PC-9 (cell line): ENCODE measurements at places on chromosomes 5 and 9.
A peak's percentile ranks its signal among the peaks of the same experiment; 100 is the strongest.

- no peak for DNase-seq
Measured at GRCh38 chr9:122095010-122095767, 2.1 kb upstream of the TTLL11 start.

- no peak for DNase-seq
Measured at GRCh38 chr5:11046160-11046559, 285.1 kb upstream of the DAP start.

- no peak for DNase-seq
Measured at GRCh38 chr9:36590231-36590630, 17.5 kb downstream of the MELK start.

GRCh38 chr9:120916588-120916987 lies 10.0 kb downstream of the TRAF1 start:
- no peak for DNase-seq

DNA sequence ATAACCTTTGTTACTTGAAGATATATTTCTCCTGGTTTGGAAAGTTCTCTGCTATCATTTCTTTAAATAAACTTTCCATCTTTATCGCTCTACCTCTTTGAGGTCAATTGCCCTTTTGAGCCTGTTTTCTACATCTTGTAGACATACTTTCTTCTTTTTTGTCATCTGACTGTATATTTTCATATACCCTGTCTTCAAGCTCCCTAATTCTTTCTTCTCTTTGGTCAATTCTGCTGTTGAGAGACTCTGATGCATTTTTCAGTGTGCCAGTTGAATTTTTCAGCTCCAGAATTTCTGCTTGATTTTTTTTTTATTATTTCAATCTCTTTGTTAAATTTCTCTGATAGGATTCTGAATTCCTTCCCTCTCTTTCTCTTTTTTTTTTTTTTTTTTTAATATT lies 511.2 kb upstream of the GRAMD2B start:
- DNase-seq, result no peak

DNA sequence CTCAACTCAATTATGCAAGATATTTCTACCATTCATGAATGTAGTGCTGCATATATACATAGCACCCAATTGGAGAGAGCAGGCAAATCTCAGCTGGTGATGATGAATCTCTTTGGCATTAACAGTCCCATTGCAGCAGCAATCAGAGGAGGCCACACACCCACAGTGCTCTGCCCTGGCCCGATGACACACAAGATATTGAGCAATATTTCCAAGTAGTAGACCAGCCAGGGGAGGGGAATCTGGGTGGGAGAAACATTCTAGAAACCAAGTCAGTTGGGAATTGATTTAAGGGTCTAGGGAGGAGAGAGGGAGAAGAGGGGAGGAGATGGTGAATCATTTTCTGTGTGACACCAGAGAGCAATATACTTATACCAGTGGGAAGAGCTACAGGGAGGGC lies 14.9 kb upstream of the C5orf63 start:
- peak; percentile 17 for DNase-seq

DNA sequence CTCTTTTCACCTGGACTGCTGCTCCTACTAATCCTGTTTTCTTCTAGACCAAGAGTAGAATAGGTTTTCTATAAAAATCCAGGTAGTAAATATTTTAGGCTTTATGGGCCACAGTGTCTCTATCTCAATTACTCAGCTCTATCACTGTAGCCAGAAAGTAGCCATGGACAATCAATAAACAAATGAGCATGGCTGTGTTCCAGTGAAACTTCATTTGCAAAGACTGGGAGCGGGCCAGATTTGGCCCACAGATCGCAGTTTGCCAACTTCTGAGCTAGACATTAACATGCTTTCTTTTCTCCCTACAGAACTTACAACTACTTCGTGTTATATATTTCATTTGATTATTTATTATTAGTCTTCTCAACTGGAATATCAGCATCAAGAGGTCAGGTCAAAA lies 30.2 kb downstream of the BRINP1 start:
- DNase-seq, result no peak

DNA sequence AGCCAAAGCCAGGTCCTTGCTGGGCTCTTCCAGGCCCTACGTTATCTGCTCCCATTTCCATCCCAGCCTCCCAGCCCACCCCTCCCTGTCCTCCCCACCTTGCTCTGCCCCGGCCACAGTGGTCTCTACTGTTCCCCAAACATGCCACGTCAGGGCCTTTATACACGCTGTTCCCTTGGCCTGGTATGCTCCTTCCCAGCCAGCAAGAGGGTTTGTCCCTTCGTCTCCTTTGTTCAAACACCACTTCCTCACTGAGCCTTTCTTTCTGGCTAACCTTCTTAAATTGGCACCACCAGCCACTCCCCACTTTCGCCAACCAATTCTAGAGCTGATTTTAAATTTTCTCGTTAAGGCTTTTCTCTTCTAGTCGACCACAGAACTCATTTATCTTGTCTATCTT lies 9.8 kb downstream of the SH2D3C start:
- no peak for DNase-seq

GRCh38 chr5:97119007-97119390 lies 23.4 kb downstream of the LIX1 start:
- DNase-seq, result no peak

DNA sequence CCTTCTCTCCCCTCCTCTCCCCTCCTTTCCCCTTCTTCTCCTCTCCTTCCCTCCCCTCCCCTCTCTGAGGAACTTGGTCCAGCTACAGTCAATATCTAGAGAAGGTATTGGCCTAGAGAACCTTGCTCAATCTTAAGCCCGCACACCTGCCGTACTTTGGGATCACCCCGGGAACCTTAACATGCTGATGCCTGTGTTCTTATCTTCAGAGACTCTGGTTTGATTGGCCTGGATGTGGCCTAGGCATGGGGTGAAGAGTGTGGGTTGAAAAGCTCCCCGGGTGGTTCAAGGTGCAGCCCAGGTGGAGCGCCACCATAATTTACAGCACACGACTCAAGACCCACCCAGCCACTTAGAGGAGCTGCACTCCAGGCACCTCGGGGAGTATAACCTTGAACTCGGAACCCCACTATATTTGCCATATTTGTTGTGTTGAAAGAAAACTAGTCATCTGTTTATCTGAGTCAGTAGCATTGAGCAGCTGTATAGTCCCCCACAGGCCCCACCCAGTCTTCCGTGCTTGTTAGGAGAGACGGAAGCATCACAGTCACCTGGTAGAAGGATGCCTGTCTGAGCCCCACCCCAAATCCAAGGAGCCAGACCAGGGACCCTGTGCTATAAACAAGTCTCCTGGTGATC lies 14.4 kb upstream of the PHF19 start:
- no peak for DNase-seq

DNA sequence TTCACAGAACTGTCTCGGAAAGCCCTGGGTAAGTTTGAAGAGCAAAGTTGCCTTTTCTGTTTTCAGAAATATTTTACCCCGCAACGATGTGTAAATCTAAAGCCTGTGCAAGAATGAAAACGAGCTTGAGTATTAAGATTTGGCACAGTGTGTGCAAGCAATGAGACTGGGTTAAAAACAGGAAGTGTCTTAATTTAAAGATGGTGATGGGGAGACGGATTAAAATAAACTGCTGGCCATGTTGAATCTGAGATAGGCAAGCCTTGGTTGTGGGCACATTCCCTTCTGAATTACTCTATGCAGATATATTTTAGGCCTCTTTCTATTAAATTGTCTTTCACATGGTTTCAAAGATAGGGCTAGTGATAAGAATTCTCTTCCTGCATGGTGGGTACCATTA lies 294.2 kb upstream of the DMRT1 start:
- DNase-seq, result no peak

DNA sequence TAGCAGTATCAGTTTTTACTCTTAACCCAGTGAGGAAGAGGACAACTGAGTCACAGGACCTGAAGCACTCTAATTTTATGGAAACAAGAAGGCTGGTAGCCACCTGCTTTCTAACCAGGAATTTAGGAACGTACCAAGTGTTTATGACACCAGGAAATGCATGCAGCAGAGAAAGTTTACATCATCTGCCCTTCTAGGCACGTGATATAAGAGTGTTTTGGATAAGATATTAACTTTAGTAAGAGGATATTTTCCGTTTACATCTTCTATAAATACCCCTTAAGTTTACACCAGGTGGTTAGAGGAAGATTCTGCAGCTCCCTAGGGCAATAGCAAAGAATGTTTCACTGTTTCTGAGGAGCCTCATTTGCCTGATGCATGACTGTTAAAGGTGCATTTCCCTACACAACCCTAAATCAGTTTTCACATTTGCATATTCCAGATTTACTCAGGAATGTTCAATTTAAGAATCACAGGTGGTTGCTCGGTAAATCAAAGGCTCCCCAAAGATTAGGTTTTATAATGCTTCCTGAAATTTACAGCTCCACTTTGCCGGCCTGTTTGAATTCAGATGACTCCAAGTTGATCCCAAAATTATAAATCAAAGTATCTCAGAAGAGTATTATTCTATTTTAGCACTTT lies 1.8 kb downstream of the TSC1 start:
- DNase-seq, result no peak

GRCh38 chr9:96342571-96343245 lies 40.7 kb upstream of the HSD17B3 start:
- DNase-seq, result no peak

GRCh38 chr5:124453221-124454051 lies 293.0 kb downstream of the ZNF608 start:
- DNase-seq, result no peak

DNA sequence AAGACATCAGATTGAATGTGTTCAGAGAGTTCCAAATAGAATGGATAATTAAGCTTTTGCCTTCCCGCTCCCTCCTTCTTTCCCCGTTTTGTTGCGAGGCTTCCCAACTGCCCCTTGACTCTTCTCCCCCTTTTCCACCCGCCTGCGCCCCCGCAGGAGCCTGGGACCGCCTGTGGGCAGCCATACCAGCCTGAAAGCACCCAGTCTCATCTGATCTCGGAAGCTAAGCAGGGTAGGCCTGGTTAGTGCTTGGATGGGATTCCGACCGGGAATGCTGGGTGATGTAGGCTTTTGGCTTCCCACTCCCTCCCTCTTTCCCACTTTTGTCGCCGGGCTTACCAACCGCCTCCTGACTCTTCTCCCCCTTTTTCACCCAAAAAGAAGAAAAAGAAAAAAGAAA lies 6.8 kb upstream of the HSD17B4 start:
- no peak for DNase-seq

GRCh38 chr5:33588654-33589372 lies 148.0 kb downstream of the TARS1 start:
- DNase-seq, result no peak

- no peak for DNase-seq
Measured at GRCh38 chr9:134830126-134830525, 50.5 kb upstream of the FCN2 start.

GRCh38 chr9:4923580-4924544 lies 61.2 kb upstream of the JAK2 start:
- no peak for DNase-seq

DNA sequence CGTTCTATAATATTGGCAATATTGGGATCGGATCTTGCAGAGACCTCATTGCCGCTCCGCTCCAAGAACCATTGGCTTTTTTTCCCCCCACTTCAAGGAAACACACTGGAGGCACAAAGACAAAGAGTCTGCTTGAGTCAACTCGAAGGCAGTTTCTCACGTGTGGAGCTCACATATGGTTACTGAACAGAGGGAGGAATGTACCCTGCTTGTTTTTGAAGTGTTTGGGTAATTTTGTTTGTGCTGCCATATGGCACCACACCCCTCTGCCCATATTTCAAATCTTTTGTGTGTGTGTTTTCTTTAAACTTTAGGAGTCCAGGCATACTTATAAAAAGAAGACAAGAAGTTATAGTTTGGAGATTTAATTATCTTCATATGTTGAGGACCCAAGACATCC lies 595.9 kb downstream of the DTWD2 start:
- no peak for DNase-seq

DNA sequence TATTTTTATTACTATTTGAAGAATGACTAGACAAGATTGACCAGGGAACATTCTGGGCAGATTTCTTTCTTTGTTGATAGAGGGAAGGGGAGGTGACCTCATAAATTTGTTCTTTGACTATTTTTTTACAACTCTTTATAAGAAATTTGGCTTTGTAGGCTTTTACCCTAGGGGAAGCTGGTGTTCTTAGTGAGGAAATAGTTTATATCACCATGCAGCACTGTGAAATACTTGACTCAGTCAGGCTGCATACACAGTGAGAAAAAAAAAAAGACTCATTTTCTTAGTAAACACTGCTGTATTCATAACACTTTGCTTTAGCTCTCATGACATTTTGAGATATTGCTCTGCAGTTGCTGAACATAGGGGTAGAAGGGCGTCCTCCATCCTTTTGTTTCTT lies 336.6 kb upstream of the PIK3R1 start:
- DNase-seq, result no peak

DNA sequence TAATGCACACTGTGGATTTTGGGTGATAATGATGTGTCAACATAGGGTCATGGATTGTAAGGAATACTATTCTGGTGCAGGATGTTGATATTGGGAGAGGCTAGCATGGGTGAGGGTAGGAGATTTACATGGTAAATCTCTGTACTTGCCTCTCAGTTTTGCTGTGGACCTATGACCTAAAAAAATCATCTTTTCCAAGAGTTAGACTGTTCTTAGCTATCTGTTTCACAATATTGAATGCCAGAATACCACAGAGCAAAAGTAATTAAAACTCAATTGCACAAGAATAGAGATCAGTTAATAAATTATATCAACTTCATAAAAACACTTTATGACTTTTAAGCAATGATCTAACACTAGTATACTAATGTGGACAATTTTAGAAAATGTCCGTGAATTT lies 651.6 kb downstream of the HTR1A start:
- no peak for DNase-seq

GRCh38 chr5:45578270-45578669 lies 117.9 kb downstream of the HCN1 start:
- DNase-seq, result no peak
